Stimulated activated CD4-positive, alpha-beta T cell treated with anti-CD3 and anti-CD28 coated beads, Interleukin-1b, Interleukin-23, amount 100 ng/mL, for 1 hour (primary cell): ENCODE measurements at places on chromosomes 1 and 21.

- DNase-seq, result no peak
Measured at GRCh38 chr1:246200738-246201137, 306.3 kb downstream of the SMYD3 start.

- DNase-seq, result no peak
Measured at GRCh38 chr1:243320224-243320623, 64.4 kb downstream of the SDCCAG8 start.

DNA sequence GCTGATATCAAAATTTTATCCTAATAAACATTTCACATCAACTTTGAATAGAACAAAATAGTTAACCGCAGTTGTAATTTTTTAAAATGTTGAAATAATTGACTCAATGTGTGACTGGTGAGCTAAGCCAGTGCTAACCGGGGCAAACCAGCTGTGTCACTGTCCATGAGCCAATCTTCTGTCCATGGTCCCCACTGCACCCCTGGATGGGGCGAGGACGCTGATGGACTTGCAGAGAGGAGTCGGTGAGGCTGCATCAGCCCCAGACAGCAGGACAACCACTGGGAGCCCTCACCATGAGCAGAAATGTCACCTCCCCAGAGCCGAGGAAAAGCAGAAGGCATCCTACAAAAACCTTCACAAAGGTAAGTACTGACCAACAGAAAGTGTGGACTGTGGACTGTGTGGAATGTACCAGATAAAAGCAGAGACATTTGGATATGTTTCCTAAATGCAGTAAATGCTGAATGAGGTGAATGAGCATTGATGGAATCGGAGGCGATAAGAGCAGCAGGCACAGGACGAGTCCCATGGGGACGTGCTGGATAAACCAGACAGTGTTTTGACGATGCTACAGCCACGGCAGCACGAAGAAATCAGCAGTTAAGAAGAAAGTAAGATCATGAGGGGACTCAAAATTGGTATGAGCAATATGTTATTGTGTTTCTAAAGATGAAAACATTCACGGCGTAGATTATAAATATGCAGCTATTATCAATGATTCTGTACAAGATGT, 115.0 kb upstream of the BACE2 start:
- DNase-seq, result no peak

DNA sequence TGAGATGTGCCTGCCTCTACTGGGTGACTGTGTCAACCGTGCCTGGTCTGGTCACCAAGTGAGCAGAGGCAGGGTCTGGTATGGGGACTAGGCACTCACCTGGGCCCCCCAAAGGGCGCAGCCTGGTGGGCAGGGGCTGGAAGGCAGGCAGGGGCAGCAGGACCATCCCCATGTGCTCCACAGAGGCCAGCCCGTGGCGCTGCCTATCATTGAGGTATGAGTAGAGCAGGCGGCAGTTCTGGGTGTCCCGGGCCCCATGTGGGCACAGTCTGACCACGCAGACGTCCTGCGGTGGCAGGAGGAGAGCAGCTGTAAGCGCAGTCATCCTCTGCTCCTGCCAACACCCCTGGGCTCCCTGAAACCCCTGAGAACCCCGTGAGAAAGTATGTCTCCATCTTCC, 23.7 kb downstream of the SPOCD1 start:
- no peak for DNase-seq

DNA sequence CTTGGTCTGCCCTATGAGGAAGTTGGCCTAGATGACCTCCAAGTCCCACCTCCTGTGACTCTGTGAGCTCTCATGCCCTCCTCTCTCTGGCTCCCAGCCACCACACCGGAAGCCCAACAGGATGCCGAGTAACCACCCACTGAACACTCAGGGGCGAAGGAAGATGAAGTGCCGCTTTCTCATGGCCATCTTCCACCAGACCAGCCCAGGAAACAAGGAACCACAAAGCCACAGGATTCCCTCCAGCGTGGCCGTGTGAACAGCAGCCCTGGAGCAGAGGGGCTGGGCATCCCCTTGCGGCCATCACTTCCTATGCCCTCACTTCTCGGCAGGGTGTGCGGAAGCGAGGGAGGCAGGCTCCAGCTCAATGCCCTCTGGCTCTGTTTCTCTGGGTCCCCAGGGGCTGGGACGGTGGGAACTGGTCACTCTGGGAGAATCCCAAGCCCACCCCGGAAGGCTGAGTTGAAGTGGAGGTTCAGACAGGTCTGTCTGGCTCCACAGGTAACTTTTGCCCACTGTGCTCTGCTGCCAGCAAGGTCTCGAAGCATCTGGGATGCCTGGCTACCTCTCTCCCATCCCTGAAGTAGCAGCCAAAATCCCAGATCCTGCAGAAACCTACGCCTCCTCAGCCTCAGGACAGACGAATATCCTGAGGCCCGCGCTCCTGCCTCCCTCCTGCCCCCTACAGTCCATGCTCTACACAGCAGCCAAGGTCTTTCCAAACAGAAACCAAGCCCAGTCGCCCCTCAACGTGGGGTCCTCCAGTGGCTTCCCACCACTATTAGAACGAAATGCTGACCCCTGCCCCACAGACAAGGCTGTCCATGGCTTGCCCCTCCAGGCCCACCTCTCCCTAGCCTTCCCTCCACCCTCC, 44.2 kb upstream of the ECE1 start:
- peak; percentile 32 for DNase-seq
